Ascending aorta (tissue), 2 donors: ENCODE measurements at places on chromosomes 1 and 21. TPM values are rescaled to one million over a fixed set of nuclear protein-coding genes. Genes with fewer than 3 reads are reported as not detected.
A peak's percentile ranks its signal among the peaks of the same experiment; 100 is the strongest.

DNA sequence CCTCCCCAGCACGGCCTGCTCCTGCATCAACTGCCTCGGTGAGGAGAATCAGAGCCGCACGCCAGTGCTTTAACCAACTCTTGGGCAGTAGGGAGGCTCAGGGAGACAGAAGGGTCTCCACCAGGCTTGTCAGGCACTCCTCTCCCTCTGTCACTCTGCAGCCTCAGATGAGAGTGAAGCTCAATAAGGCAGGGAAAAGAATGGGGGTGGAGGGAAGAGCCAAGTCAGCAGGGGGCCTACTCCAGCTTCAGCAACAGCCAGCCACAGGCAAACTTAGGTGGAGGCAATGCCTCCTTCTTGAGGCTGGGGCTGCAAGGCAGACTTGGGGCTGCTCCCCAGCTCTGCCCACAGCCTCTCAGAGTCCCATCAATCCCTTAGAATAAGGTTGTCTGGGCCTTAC, 51.8 kb upstream of the A3GALT2 start:
- H3K27ac ChIP-seq, result no peak overlapping the region
- peaks cover 3% of the 10 kb centered on the region for H3K4me1 ChIP-seq
- DNase-seq, result no peak
- no peaks in the 10 kb centered on the region for H3K27me3 ChIP-seq
- H3K36me3 ChIP-seq, result peaks cover 8% of the 10 kb centered on the region

GRCh38 chr1:67460676-67461500, 30.7 kb upstream of the SERBP1 start:
- H3K27ac ChIP-seq, result peak overlapping the region; percentile 63
- H3K36me3 ChIP-seq, result no peaks in the 10 kb centered on the region
- no peaks in the 10 kb centered on the region for H3K27me3 ChIP-seq
- peaks cover 9% of the 10 kb centered on the region for H3K4me1 ChIP-seq
- H3K4me3 ChIP-seq, result no peak overlapping the region
- DNase-seq, result peak; percentile 68

TMPRSS2 gene
- not detected for total RNA-seq

GCSAML gene
- not detected for total RNA-seq

DNA sequence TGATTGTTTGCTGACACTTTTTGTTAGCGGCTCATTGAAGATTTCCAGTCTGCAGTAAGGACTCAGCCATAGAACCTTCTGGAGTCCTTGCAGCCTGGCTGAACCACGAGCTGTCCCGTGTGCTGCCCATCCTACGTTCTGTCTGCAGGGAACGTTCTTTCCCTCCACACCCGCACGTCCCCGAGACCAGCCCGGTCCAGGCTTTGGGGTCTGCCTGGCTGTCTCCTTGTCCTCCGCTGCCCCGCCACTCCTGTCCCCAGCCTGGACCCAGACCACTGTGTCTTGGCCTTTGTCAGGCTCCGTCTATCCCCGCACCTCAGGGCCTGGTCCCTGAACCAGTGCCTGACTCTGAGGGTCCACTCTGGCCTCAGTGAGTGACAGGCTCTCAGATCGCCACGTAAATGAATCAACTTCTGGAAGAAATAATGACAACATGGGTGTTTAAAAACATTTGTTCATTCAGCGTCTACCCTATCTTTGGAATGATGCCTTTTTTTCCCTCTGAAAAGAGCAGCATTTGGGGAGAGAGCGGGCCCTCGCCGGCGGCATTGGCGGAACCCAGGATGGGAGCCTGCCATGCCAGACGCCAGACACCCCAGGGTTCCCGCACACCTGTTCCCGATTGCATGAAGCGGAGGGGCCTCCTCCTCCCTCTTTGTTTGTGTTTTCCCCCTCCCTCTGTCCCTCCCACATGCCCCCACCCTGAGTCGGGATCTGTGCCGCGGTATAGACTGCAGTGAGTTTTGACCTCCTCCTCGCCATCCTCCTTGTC, 43.9 kb upstream of the C1orf174 start:
- H3K36me3 ChIP-seq, result no peaks in the 10 kb centered on the region
- H3K27me3 ChIP-seq, result no peaks in the 10 kb centered on the region
- H3K4me1 ChIP-seq, result no peaks in the 10 kb centered on the region
- no peak for DNase-seq

FCRL2 gene
- not detected for total RNA-seq

DNA sequence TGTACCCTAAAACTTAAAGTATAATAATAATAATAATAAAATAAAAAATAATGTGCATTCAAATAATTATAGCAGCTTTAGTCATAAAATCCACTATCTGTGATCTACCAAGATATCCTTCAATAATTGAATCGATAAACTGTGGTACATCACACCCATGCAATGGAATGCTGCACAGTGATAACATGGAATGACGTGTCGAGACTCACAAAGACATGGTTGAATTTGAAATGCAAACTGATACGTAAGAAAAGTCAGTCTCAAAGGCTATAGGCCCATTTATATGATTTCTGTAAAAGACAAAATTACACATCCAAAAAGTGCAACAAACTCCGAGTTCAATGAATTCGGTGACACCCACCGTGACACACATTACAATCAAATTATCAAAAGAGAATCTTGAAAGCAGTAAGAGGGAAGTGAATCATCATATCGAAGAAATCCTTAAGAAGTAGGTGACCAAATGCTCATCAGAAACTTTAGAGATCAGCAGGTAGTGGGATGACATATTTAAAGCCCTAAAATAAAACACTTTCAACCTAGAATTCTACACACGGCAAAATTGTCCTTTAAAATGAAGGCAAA, 5.2 kb upstream of the SPRR2E start:
- H3K27me3 ChIP-seq, result no peaks in the 10 kb centered on the region
- no peak for DNase-seq
- no peaks in the 10 kb centered on the region for H3K36me3 ChIP-seq
- no peaks in the 10 kb centered on the region for H3K4me1 ChIP-seq
- no peak overlapping the region for H3K4me3 ChIP-seq

GRCh38 chr21:44734026-44734745, 22.8 kb upstream of the TSPEAR start:
- no peaks in the 10 kb centered on the region for H3K36me3 ChIP-seq
- H3K4me3 ChIP-seq, result no peak overlapping the region
- no peaks in the 10 kb centered on the region for H3K4me1 ChIP-seq
- no peak for DNase-seq

F5 gene
- total RNA-seq, result not detected

DNA sequence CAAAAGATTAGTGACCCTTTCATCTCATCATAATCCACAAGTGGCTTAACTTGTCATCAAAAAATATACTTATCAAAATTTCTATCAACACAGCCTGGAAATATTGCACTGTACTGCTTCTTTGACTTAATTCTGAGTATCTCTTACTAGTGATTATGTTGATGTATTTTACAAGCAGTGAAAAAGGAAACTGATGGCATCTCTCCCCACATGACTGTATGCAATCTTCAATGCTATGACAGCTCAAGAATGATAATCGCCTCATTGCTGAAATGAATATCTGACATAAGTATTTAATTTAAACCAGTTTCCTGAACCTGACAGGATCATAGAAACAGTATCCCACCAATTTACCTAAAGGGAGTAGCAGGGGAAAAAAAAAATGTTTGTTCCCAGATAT, 79.5 kb downstream of the DPYD start:
- no peaks in the 10 kb centered on the region for H3K36me3 ChIP-seq
- no peak overlapping the region for H3K27ac ChIP-seq
- H3K4me3 ChIP-seq, result no peak overlapping the region
- H3K4me1 ChIP-seq, result no peaks in the 10 kb centered on the region

- H3K4me3 ChIP-seq, result no peak overlapping the region
- H3K27ac ChIP-seq, result no peak overlapping the region
- no peaks in the 10 kb centered on the region for H3K4me1 ChIP-seq
- H3K36me3 ChIP-seq, result no peaks in the 10 kb centered on the region
- no peaks in the 10 kb centered on the region for H3K27me3 ChIP-seq
- no peak for DNase-seq
Measured at GRCh38 chr1:233490488-233490887, 123.4 kb upstream of the KCNK1 start.

HSPA6 gene
- total RNA-seq, result 1.9 TPM

- no peaks in the 10 kb centered on the region for H3K27me3 ChIP-seq
- H3K27ac ChIP-seq, result no peak overlapping the region
- H3K4me1 ChIP-seq, result no peaks in the 10 kb centered on the region
- H3K36me3 ChIP-seq, result no peaks in the 10 kb centered on the region
Measured at GRCh38 chr1:22916471-22916820, 56.2 kb downstream of the LACTBL1 start.

GRCh38 chr1:98480271-98480670, 181.2 kb upstream of the SNX7 start:
- no peaks in the 10 kb centered on the region for H3K36me3 ChIP-seq
- no peak for DNase-seq
- H3K27ac ChIP-seq, result no peak overlapping the region
- no peaks in the 10 kb centered on the region for H3K4me1 ChIP-seq
- H3K27me3 ChIP-seq, result no peaks in the 10 kb centered on the region
- H3K4me3 ChIP-seq, result no peak overlapping the region

DNA sequence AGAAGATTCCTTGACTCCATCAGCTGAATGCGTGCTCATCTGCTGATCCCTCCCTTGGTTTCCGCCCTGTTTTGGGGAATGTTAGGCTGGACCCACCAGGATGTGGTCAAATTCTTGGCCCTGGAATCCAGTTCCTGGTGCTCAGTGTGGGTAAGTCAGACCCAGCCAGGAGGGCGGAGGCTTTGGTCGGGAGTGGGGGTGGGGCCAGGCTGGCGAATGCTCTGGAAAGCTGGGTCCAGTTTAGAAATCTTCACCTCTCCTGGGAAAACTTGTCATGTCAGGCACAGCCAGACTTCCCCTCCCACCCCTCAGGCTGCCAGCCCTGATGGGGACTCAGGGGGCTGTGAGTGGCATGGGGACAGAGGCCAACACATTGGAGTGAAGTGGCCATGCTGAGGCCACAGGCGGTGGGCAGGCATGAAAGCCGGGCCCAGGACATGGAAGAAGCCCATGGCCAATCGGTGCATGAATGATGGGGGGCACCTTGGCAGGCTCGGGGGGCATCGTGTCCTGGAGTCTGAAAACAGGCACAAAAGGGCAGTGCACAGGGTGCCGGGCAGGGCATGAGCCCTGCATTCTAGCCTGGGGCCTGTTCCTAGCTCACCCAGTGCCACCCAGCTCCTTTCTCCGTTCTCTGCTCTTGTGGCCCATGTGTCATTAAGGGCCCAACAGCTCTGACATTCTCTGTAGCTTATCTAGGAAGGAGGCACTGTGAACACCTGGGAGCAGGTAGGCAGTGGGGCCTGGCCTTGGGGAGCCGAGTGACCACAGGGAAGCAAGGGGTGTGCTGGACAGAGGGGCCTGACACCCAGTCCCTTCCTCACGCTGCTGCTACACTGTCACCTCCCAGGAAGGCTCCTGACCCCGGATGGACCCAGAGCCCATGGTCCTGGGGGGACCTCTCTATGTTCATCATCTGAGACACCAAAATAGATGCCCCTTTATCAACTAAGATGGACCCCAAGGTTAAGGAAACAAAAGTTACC, 14.6 kb upstream of the PADI1 start:
- no peaks in the 10 kb centered on the region for H3K4me1 ChIP-seq
- no peak overlapping the region for H3K27ac ChIP-seq
- DNase-seq, result no peak

- DNase-seq, result no peak
- H3K27me3 ChIP-seq, result no peaks in the 10 kb centered on the region
- no peak overlapping the region for H3K27ac ChIP-seq
- no peaks in the 10 kb centered on the region for H3K4me1 ChIP-seq
- no peak overlapping the region for H3K4me3 ChIP-seq
Measured at GRCh38 chr1:43382027-43382779, 7.4 kb downstream of the MED8 start.

DNA sequence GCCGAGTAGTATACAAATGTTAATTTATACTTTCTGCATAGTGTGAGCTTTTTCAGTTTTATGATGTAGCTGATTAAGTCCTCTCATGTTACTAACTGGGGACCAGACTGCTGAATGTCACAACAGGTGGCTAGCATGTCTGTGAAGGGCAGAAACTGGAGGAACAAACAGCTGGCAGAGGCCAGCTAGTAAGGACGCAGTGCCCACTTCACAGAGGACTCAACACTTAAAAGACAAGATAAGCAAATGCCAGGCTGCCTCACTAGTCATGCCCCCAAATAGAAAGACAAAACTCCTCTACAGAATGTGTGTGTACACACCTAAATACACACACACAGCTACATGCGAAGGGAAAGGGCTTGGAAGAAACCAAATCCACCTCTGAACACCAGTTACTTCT, 73.8 kb upstream of the ZNF678 start:
- H3K36me3 ChIP-seq, result no peaks in the 10 kb centered on the region
- no peaks in the 10 kb centered on the region for H3K27me3 ChIP-seq
- no peak overlapping the region for H3K27ac ChIP-seq
- no peak overlapping the region for H3K4me3 ChIP-seq

RGS18 gene
- total RNA-seq, result 3.0 TPM

DNA sequence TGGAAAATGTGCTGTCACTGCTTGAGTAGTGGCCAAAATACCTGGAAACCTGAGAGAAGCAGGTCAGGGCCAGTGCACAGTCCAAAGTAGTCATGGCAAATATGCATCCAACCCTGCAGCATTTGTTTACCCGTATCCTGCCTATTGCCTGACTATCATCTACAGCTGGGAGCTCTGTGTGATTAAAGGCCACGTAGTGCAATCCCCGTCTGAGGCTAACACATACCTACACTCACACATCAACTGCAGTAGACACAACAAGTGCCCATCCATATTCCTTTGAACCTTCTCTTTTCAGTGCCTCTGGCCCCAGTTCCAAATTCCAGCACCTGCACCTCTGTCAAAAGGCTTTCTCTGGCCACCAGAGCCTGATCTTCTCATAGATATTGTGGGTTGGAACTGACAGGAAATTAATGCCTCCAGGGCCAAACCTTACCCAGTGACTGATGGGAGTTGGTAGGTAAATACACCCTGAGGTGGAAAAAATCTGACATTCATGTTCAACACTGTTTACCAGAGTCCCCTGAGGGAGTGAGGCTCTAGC, 383.0 kb downstream of the SETD4 start:
- DNase-seq, result no peak
- H3K4me1 ChIP-seq, result no peaks in the 10 kb centered on the region
- no peaks in the 10 kb centered on the region for H3K27me3 ChIP-seq
- H3K4me3 ChIP-seq, result no peak overlapping the region
- H3K36me3 ChIP-seq, result no peaks in the 10 kb centered on the region
- H3K27ac ChIP-seq, result no peak overlapping the region

- H3K36me3 ChIP-seq, result no peaks in the 10 kb centered on the region
- H3K4me3 ChIP-seq, result no peak overlapping the region
- H3K27me3 ChIP-seq, result no peaks in the 10 kb centered on the region
- H3K4me1 ChIP-seq, result no peaks in the 10 kb centered on the region
- no peak for DNase-seq
Measured at GRCh38 chr21:38114717-38115333, 142.0 kb upstream of the KCNJ15 start.

DNA sequence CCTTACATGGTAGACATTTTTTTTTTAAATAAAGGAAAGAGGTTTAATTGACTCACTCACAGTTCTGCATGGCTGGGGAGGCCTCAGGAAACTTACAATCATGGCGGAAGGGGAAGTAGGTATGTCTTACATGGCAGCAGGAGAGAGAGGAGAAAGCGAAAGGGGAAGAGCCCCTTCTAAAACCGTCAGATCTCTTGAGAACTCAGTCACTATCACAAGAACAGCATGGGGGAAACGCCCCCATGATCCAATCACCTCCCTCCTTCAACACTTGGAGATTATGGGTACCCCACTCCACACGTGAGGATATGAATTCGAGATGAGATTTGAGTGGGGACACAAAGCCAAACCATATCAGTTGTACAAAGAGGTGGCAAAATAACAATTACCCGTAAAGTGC, 301.7 kb downstream of the GRIK1 start:
- no peak for DNase-seq
- H3K4me1 ChIP-seq, result no peaks in the 10 kb centered on the region
- no peak overlapping the region for H3K4me3 ChIP-seq
- no peaks in the 10 kb centered on the region for H3K36me3 ChIP-seq

FAM163A gene
- not detected for total RNA-seq

- peak overlapping the region; percentile 63 for H3K4me3 ChIP-seq
- H3K4me1 ChIP-seq, result peaks cover 14% of the 10 kb centered on the region
- peak; percentile 88 for DNase-seq
- peaks cover 4% of the 10 kb centered on the region for H3K36me3 ChIP-seq
- no peaks in the 10 kb centered on the region for H3K27me3 ChIP-seq
Measured at GRCh38 chr1:145871994-145872924, 13.4 kb upstream of the PIAS3 start.
